Activated CD4-positive, alpha-beta T cell treated with anti-CD3 and anti-CD28 coated beads, Interleukin-2, Interleukin-6, amounts not matched to agents 100 ng/mL and 50 ng/mL, durations not matched to agents 16 hours and 8 hours (primary cell): ENCODE measurements at places on chromosomes 6 and 20.

- no peak for DNase-seq
Observed at GRCh38 chr6:81148751-81149150, 603.7 kb downstream of the TENT5A start.

DNA sequence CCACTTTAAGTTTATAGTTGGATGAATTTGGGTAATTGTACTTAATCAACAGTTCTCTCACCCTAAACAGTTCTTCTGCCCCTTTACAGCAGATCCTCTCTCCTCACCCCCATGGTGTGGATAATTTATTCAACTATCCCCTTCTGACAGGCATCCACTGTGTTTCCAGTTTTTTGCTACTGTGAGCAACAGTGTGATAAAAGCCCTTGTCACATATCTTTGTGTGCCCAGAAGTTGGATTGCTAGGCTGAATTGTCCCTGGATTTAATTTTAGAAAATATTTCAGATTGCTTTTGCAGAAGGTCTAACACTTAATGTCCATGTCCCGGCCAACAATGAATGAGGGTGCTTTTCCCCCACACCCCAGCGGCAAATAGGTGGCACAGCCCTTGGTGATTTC lies 30.5 kb upstream of the SCUBE3 start:
- DNase-seq: no peak

- DNase-seq: no peak
Observed at GRCh38 chr6:168450917-168451316, 9.9 kb downstream of the SMOC2 start.

- no peak for DNase-seq
Observed at GRCh38 chr6:1200081-1200408, 111.9 kb upstream of the FOXQ1 start.

GRCh38 chr6:134258849-134259306 lies 59.0 kb downstream of the SGK1 start:
- DNase-seq: no peak

- no peak for DNase-seq
Observed at GRCh38 chr6:168133687-168134559, 54.9 kb upstream of the FRMD1 start.

- DNase-seq: no peak
Observed at GRCh38 chr20:63314566-63315239, 21.7 kb downstream of the COL20A1 start.

DNA sequence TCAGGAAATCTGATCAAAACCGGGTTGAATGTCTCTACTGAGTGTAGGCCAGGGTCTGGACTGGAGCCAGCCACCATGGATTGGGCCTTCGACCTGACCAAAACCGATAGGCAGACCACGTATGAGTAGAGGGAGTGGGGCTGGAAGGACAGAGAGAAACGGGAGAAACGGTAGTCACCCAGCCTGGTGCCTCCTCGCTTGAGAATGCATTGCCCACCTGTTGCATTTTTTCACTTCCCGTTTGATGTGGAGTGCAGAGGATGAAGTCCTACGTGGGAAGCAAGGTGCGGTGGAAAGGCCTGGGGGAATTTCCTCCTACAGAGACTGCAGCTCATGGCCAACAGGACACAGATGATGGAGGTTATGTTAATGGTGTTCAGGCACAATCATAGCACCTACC lies 53.9 kb upstream of the ECI2 start:
- DNase-seq: no peak

GRCh38 chr6:37861452-37861851 lies 41.9 kb downstream of the ZFAND3 start:
- DNase-seq: no peak

GRCh38 chr6:43943099-43943766 lies 173.2 kb downstream of the VEGFA start:
- DNase-seq: no peak

DNA sequence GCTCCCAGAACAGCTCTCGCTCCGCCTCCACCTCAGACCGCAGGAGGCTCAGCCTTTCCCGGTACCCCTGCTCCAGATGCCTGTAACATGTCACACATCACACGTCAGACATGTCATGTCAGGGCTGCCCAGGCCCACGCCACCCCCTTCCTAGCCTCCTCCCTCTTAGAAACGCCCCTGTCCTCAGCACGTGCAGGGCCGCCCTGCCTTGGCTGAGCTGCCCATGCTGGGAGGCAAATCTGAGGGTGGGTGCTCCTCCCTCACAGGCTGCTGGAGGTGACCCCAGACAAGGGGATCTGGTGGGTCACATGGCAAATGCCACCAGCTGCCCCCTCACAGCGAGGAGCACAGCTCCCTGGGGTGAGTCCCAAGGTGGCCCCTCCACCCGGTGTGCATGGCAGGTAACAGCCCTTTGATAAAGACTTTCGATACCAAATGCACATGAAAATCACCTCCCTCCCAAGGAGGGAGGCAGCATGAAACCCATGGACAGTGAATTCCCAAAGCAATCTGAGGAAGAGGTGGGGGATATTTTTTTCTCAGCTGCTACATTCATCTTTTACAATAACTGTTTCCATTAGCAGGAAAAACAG lies 84.1 kb downstream of the GINS1 start:
- no peak for DNase-seq

GRCh38 chr6:144736763-144737162 lies 451.6 kb downstream of the UTRN start:
- no peak for DNase-seq

DNA sequence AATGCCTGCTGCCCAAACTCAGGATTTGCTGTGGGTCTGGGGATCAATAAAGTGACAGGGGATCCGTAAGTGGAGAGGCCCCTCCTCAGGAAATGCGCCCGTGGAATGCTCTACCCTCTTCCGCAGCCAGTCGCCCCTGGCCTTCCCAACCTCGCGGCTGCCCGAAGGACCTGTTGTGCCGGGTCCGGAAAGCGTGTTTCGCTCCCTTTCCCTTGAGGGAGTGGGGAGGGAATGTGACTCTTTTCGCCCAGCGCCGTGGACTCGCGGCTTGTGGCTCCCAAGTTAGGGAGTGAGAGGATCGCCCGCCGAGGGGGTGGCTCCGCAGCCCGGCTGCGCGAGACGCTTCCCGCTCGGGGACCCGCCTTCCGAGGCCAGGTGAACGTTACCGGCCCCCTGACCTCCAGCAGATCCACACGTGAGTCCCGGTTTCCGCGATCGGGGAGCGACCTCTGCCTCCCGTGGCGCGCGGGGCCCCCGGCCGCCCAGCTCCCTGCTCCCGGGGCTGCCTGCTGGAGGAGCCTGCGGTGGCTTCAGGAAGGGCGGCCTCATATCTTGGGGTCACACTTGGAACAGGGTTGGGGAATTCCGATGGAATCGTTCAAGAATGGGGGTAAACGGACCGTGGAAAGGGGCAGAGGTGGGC lies 666 bp downstream of the TPD52L1 start:
- DNase-seq: no peak

- DNase-seq: no peak
Observed at GRCh38 chr20:47043086-47043485, 148.4 kb downstream of the EYA2 start.

- no peak for DNase-seq
Observed at GRCh38 chr20:22425344-22426295, 158.8 kb downstream of the FOXA2 start.

- DNase-seq: no peak
Observed at GRCh38 chr20:43938932-43939761, 24.5 kb downstream of the TOX2 start.

GRCh38 chr6:5315881-5316280 lies 54.6 kb downstream of the FARS2 start:
- no peak for DNase-seq

GRCh38 chr6:131792091-131792496 lies 15.7 kb upstream of the ENPP1 start:
- DNase-seq: peak; percentile 45

DNA sequence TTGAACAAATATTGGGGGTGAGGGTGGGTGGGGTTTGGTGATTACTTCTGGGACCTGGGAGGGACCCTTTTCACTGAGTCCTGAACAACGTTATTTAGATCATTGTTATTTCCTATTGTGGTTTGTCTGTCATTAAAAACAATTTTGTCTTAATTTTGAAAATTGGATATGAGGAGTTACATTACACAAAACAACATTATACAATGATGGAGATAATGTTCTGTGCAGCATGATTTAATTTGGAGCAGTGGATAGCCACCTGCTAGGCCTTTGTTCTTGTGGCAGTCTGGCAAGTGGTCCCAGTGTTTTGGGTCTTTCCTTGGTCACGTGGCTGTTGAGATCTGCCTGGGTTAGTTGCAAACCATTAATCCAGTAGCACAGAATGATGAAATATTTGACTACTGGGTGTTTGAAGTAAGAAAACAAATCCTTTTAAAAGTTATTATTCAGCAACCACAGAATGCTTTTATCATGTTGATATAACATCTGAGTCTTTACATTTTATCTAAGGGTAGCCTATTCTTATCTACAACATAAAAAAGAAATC lies 172.8 kb downstream of the CDKAL1 start:
- DNase-seq: no peak

DNA sequence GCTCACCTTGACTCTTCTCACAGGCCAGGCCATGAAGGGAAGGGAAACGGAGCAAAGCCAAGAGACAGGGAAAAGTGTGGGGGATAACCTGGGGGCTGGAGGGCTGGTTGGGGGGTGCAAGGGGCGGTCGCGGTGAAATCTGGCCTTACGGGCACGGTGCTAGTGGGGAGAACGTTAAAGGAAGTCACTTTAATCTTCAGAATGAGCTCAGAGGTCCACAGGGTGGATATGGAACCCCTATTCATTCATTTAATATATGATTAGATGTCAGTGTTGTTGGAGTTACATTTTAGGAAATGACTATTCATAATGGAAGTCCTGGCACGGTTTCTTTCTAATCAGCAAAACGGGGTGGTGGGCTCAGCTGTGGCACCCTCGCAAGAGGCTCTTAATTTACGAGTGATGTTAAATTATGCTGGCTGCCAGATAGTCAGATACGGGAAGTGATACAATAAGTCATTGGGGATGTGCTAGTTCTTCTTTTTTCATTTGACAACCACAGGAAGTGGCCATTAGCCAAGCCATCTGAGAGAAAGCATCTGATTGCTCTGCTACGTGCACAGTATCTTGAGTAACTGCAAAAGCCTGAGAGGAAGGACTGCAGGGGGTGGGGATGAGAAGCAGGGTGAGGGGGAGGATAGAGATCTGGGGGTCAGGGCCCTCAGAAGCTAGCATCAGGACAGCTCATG lies 253.0 kb downstream of the QKI start:
- peak; percentile 1 for DNase-seq

GRCh38 chr6:43228951-43229802 lies at the start of gene DNPH1:
DNPH1 (minus strand) TSS chr6:43229481; CDS start chr6:43229456, 25 bp downstream.
- peak; percentile 89 for DNase-seq

GRCh38 chr6:15659181-15659580 lies 3.6 kb downstream of the DTNBP1 start:
- no peak for DNase-seq

DNA sequence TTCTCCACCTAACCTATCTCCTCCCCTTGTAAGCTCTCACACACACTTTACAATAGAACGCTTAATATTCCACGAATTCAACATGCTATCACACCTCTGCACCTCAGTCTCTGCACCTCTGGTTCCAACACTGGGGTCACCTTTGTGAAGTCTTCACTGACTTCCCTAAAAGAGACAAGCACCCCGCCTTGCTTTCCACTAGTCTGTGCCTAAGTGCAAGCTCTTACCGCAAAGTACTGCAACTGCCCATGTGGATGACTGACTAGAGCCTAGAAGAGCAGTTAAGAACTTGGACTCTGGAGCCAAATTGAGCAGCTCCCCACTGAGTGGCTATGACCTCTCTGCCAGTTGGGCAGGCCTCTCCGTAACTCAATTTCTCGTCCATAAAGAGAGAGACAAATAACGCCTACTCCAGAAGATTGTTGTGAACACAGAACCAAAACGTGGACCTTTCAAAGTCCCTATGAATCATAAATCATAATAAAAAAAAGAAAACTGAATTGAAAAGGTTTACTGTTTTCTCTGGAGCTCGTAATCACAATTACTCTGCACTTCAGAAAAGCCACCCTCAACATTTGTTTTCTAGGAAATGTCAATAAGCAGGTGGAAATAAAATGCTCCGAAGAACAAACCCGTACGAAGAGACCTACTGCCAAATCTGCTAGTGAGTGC lies 1.2 kb downstream of the IFNGR1 start:
- DNase-seq: no peak

GRCh38 chr6:99458319-99458718 lies 33.2 kb upstream of the PNISR start:
- DNase-seq: peak; percentile 41

DNA sequence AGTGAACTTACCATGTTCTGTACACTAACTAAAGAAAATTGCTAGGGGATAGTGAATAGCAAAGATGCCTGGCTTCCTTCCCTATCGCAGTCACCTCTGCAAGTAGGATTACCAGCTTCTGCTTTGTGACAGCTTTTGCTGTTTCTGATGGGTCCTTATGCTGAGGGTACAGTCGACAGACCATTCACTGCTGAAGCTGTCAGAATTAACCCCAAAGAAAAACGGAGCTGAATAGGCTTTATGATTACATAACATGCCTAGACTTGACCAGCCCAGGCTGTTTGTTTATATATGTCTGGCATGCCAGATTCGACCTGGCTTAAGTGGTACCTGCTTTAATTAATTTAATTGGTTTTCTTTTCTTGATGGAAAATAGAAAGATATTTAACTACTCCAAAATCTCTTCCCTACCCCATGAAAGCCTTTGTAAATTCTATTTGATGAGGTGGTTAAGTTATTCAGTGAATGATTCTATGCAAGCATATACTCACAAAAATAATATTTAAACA lies 21.7 kb upstream of the PRELID3B start:
- DNase-seq: no peak

GRCh38 chr6:49713346-49713745 lies at the start of gene CRISP2:
CRISP2 (minus strand) TSS chr6:49713543; CDS start chr6:49709196, 4,347 bp downstream.
- DNase-seq: no peak

- DNase-seq: no peak
Observed at GRCh38 chr6:125808591-125808990, 17.8 kb downstream of the NCOA7 start.

DNA sequence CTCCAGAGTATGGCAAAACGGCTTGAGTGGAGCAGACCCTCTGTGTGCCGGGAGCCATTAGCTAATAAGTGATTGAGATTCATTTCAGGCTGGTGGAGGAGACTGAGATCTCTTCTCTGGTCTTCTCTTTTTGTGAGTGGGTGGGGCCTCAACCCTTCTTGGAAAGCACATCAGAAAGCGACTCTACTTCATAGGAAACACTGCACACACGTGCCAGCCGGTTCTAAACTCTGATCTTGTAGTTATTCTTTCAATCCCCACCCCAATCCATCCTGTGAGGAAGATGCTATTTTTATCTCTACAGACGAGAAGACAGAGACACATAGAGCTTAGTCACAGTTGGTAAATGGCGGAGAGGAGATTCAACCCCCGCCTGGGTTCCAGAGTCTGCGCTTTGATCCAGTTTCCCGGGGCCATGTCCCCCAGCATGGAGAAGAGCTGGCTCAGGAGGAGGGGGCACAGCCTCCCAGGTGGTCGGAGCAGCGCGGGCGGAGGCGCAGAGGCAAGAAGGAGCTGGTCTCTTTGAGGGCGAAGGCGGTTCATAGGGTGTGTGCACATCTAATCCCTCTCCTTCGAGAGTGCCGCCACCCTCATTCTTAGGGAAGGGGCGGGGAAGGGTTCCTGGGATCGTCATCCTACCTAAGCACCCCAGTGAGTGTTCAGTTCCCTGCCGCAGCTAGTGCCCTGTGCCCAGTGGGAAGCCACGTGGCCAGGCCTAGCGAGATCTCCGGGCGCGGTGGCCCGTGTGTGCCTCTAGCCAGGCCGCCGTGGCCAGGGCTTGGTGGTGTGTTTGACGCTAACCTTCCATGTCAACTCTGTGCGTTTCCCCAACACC lies 49.0 kb upstream of the TAGAP start:
- DNase-seq: no peak

GRCh38 chr20:51449498-51450220 lies 92.9 kb downstream of the NFATC2 start:
- DNase-seq: no peak

GRCh38 chr20:50089787-50090177 lies 23.2 kb downstream of the UBE2V1 start:
- DNase-seq: no peak
